ENCODE measurements at places on chromosomes 7 and 10.

DNA sequence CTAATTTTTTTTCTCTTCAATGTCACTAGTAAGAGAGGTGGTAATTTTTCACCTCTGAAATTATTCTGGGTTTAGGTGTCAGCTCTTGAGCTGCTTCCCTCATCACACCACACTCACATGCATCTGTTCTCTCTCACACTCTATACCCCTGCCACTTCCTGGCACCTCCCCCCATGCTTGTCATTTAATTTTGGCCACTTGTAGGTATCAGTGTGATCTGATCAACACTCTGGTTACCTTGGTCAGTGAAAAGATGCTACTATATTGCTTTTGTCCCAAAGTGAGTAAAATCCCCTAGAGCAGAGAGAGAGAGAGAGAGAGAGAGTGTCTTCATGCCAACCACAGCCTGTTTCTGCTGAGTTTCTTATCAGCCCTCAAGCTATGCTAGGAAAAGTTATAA is 42.5 kb downstream of the STK17A start:
- DNase-seq: no peak

GRCh38 chr7:76265299-76265698 is 37.2 kb upstream of the HSPB1 start:
- DNase-seq: no peak

GRCh38 chr10:71946700-71947099 is 17.5 kb upstream of the CHST3 start:
- DNase-seq: no peak

GRCh38 chr10:78857193-78857592 is 211.6 kb upstream of the ZMIZ1 start:
- DNase-seq: no peak

GRCh38 chr7:45663167-45663921 is 89.2 kb downstream of the ADCY1 start:
- DNase-seq: no peak

DNA sequence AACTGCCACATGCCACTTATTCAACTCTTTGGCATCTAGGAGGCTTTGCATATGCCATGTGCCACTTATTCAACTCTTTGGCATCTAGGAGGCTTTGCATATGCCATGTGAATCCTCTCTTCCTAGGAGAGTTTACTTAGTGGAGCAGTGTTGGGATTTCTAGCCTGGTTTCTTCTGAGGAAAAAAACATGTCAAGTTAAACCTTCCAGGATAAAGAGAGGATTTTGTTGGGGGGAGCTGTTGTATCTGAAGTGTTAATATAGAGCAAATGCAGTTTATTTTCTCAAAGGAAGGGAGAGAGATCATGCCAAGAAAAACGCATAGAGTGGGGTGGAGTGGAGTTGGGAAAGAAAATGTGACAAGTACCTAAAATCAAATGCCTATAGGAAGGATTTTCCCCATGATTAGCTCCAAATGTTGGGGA is 91.5 kb downstream of the MCU start:
- DNase-seq: no peak

- no peak for DNase-seq
These were observed 744 bp downstream of the TRIP6 start for GRCh38 chr7:100867776-100868485.

- DNase-seq: peak; percentile 41
These were observed 23.0 kb downstream of the ZFAND2A start for GRCh38 chr7:1136841-1137516.

GRCh38 chr7:70480927-70481569 is 650.9 kb upstream of the GALNT17 start:
- DNase-seq: no peak

GRCh38 chr10:62092301-62093030 is 176.2 kb downstream of the RTKN2 start:
- no peak for DNase-seq

- no peak for DNase-seq
These were observed 71.8 kb downstream of the SGCE start for GRCh38 chr7:94584113-94584512.

DNA sequence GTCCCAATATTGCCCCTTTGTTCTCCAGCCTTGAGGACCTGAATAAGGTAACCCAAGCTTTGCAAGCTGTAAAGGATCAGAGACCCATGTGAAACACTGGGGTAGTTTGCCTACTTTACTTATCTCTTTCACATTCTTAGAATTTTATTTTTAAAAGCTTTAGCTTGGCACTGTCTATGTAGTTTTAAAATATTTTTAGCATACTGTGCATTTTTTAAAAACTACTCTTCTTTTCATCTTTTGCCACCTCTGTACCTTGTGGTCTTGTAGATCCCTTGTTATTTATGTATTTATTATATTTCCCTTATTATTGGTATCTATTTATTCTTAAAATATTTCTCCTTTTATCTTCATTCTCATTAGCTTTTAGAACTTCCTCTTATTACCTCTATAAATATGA is 12.0 kb upstream of the PTPRZ1 start:
- no peak for DNase-seq
